ENCODE measurements at places on chromosomes 5 and 9.

GRCh38 chr9:88013035-88013434, 38.7 kb upstream of the CDK20 start:
- no peak for DNase-seq

DNA sequence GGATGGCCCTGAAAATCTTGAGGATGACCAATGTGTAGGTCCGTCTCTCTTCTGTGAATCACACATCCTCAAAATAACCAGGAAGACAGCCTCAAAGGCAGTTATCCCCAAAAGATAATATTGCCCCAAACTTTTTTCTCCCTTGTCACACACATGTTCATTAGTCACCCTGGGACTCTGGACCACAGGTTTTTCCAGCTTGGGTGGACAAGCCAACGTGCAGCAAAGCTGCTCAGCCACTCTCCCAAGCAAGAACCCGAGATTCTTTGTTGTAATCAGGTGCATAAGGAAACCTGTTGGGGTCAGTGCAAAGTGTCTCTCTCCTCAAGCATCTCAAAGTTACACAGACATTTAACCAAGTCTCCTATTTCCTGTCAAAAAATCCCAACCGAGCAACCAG, 196.6 kb downstream of the GNA14 start:
- DNase-seq = no peak

- DNase-seq = no peak
Measured at GRCh38 chr5:14415024-14415697, 166.4 kb upstream of the OTULINL start.

DNA sequence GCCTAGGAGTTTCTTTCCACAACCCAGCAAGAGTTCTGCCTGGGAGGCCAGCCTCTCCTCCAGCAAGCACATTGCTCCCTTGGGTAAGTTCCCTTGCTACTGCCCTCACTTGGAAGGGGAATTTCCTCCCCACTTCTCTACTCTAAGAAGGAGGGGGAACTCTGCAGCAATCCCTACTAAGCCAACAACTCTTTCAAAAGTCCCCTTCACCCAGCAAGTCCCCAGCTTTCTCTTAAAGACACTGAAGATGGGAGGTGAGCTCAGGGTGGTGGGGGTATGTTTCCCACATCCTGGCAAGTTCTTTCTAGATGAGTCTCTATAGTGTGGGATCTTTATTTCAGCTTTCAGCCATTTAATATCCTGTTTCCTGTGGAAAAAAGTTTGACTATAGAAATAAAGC, 49.0 kb downstream of the PDE8B start:
- peak; percentile 17 for DNase-seq
